Activated T-helper 1 cell treated with anti-CD3 and anti-CD28 coated beads, Interleukin-2, amount 50 U/mL, for 16 hours (primary cell): ENCODE measurements at places on chromosomes 1 and 21.
A peak's percentile ranks its signal among the peaks of the same experiment; 100 is the strongest.

- no peak for DNase-seq
Measured at GRCh38 chr21:45330851-45331261, 43.2 kb upstream of the POFUT2 start.

GRCh38 chr1:108033550-108033951 lies 68.6 kb upstream of the VAV3 start:
- DNase-seq = no peak

- no peak for DNase-seq
Measured at GRCh38 chr1:117188816-117189437, 21.8 kb downstream of the VTCN1 start.

DNA sequence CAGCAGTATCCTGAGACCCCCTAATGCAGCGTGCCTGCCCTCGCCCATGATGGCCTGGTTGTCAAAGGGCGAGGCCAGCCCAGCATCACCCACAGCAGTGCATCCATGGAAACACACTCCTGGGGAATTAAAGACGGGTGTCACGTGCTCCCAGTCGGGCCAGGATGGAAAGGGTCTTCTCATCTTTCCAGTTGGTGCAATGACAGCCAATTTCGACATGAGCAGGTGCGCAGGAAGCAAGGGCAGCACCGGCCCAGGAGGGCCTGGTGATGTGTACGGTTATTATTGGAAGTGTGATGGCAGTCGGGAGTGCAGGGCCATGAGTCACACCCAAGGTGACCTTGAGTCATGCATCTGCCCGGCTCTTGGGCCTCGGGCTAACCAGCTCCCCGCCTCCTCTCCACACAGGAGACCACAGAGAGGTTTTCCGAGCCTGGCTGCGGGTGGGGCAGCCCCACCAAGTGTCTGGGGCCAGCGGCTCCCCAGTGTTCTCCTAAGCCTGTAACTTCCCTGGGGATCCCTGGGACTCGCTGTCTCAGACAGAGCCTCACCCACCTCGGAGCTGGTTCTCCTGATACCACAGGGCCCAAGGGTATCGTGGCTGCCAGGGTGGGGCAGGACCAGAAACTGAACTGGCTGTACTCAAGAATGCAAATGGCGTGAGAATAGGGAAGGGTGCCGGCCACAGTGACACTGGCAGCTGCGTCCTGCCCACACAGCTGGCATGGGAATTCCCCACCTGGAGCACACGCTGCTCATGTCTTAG lies 119.8 kb downstream of the SIK1 start:
- DNase-seq = no peak

DNA sequence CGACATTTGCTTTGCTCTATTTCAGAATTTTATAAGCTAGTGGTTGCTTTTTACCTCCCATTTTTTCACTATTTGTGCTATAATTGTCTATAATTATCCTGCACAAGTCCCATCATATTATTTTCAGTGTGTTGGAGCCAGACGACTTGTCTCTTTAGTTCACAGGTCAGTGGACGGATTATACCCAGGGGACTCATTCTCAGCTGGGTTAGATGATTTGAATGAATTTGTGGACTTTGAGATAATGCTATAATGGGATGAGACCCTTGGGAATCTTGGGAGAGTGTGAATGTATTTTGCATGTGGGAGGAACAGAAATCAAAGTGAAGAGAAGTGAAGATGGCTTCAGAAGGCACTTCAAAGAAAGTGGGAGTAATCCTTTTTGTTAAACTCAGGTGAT lies 31.5 kb upstream of the KCNK1 start:
- DNase-seq = no peak

DNA sequence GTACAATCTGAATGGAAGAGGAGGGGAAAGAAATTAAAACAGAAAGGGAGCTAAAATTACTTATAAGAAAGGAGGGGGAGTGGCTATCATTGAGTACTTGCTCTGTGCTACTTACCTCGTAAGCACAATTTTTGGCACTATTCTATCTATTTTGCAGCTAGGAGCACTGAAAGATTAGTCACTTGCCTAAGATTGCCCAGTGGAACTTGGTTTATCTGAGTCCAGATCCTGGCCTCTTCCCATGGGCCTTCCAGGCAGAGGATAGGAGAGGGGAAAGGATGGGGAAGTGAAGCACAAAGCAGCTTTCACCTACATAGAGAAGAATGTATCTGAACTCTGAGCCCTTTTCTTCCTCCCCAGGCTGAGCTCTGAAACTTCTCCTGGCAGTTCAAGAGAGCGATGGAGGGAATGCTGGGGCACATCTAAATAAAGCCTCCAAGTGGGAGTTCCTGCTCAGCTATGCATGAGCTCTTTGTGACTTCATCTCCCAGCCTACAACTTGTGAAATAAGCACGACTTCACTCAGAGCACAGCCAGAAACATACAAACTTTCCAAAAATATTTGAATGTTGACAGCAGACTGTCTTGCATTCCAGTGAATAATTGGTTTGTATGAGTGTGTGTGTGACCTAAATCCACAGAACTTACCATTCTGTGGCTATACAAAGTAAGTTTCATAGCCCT lies 29.4 kb downstream of the HMGB4 start:
- DNase-seq = no peak

GRCh38 chr1:117001254-117001927 lies at the start of gene CD101:
Gene CD101, plus strand, starts transcription at chr1:117001760. Its CDS starts 58 bp downstream, at chr1:117001818.
- no peak for DNase-seq

DNA sequence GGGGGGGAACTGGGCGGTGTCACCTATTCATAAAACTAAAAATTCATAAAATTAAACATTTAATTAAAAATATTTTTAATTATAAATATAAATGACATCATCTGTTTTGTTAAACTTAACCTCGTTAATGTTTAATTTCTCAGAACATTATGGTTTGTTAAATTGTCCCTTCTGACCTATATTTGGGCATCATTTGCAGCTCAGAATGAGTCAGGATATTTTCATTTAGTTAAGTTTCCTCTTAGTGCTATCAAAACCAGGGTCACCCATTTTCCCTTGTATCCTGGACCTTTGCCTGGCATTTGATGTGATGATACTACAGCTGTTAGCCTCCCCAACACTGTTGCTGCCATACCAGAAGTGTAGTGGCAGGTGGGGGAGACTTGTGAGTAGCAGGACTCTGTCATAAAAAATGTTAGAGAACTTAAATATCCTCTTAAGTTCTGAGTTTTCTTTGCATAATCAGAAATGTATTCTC lies 30.3 kb downstream of the TSNAX start:
- DNase-seq = no peak

GRCh38 chr21:38680401-38680800 lies 125.3 kb upstream of the ETS2 start:
- no peak for DNase-seq

- peak; percentile 33 for DNase-seq
Measured at GRCh38 chr1:26787381-26787705, 407 bp upstream of the PIGV start.

DNA sequence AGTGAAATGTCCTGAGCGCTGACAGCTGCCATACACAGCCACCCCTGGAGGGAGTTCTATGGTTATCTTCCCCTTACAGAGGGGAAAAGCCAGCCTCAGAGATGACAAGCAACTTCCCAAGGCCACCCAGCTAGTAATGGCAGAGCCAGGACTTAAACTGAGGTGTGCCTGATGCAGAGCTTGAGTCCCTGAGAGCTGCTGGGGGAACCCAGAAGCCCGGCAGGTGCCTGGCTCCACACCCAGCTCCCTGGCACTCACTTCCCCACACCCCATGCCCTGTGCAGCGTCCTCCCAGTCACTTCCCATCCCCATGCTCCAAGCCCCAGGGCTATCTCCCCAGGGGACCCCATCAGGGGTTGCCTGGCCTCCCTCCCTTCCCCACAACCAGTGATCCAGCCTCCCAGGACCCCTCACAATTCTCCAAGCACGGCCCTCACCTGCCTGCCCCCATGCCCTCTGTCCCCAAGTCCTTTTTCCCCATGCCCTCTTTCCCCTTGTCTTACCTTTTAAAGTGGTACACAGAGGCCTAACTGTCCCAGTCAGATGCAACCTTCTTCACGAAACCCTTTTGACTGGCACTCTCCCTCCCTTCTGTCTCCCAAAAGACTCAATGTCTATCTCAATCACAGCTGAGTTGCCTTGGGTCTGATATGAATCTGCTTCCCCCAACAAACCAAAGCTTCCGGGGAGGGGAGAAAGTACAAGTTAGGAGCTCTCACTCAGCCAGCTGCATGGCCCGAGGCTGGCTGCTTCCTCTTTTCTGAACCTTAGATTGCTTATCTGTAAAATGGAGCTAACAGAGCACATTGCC lies 39.8 kb upstream of the LRP8 start:
- no peak for DNase-seq

GRCh38 chr1:234398849-234399381 lies 25.7 kb downstream of the COA6 start:
- no peak for DNase-seq

DNA sequence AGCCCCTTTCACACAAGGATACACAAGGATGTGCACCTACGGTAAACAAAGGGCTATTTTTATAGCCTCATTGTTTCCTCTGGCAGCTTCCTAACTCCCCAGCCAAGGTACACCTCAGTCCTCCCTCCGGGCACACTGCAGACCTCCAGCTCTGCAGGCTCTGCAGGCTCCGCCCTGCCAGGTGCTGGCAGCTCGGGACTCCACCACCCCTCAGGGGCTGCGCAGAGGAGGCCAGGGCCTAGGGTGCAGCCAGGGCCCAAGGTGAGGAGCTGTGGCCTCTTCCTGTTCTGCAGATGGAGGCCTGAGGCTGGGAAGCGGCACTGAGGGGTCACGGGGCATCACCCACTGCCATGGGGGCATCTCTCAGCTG lies 19.8 kb upstream of the CLSTN1 start:
- DNase-seq = no peak

- no peak for DNase-seq
Measured at GRCh38 chr21:37956772-37957171, 40.5 kb upstream of the KCNJ6 start.

GRCh38 chr1:51392241-51392640 lies 61.9 kb upstream of the TTC39A start:
- no peak for DNase-seq

DNA sequence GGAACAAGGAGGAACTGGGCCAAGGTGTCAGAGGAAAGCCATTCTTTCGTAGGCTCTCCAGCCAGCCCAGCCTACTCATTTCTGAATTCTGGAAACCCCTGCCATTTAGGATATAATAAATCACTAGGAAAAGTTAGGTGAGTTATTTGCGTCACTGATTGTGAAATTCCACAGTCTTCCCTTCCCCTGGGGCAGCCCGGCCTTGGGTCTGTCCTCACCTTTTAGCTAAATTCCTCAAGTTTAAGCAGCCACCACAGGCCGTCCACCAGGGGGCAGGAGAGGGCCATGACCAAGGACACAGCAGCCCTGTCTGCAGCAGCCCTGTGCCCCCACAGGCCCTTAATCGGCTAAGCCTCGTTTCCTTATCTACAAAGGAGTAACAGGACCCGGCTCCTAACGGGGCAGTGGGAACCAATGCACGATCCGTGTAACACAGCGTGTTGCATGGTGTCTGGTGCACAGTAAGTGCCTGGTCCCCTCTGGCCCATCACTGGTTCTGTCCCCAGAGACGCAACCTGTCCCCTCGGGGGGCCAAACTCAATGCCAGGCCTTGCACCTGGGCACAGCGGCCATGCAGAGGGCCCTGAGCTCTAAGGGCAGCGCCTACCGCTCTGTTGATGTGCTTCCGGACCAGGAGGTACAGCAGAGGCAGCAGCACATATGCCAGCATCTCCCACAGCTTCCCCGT lies 18.1 kb downstream of the GPR157 start:
- DNase-seq = peak; percentile 67

DNA sequence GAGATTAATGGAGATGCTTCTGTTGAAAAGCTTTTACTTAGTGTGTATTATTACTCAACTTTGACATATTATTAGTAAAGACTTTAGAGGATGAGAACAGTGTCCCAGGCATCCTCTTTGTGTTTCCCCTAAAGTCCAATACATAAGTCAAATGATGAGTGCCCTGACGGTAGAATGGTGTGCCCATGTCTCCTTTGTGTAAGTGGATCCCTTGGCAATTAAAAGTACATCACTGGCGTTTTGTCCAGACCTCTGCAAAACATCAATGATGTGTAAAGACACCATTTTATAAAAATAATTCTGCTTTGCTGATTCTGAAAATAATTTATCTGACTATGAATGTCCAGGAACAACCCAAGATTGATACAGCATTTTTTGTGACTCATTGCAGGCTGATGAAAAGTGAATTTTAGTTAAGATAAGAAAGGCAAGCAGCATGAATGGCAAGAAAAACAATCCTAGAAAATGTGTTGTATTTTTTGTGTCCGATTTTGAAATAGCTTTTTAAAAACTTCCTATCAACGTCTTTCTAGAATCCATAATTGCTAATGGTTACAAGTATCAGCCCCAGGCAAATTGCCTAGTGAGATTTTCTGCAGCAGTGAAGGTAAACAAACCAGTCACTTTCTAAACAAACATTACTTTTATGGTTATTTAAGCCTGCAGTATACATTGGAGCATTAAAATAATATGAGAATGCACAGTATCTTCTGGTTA lies 251.5 kb downstream of the PTPRC start:
- DNase-seq = no peak

DNA sequence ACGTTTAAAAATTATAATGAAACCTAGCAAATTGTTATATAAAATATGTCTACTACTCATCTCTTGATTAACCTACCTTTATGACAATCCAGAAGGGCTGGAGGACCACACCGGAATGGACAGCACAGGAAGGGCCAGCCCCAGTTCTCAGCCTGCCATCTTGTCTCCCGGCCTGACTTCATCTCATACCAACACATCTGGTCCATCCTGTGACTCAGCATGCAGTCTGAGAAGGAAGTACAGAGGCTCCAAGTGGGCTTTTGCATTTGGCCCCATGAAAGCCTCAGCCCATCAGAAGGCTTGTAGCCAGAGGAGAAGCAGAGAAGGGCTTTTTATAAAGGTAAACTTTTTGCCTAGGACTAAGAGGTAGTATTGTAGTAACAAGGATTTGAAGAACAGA lies 436.6 kb downstream of the MRPL39 start:
- no peak for DNase-seq
